ENCODE measurements at places on chromosomes 13 and 19.

DNA sequence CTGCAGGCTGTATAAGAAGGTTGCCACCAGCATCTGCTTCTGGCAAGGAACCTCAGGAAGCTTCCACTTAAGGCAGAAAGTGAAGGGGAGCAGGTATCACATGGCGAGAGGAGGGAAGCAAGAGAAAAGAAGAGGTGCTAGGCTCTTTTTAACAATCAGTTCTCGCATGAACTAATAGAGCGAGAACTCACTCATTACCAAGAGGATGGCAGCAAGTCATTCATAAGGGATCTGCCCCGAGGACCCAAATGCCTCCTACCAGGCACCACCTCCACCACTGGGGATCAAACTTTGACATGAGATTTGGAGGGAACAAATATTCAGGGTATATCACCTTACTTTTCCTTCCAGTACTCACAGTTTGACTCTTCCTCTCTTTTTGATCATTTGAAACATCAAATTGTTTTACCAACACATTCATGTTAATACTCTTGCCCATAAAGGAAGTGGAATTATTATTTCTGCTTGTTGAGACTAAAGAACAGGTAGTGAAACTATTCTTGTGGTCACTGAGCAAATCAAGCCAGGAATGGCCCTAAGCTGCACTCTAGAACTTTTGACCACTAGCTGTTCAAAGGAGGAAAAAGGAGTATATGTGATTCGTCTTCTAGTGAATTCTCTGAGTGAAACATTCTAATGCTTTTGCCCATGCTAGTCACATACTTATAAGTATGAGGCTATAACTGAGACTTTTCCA lies 45.0 kb downstream of the LACC1 start:
- no peak for DNase-seq

- no peak for DNase-seq
Measured at GRCh38 chr13:91596842-91597241, 198.4 kb downstream of the GPC5 start.

GRCh38 chr13:77595166-77595810 lies 59.8 kb downstream of the SCEL start:
- DNase-seq: no peak

DNA sequence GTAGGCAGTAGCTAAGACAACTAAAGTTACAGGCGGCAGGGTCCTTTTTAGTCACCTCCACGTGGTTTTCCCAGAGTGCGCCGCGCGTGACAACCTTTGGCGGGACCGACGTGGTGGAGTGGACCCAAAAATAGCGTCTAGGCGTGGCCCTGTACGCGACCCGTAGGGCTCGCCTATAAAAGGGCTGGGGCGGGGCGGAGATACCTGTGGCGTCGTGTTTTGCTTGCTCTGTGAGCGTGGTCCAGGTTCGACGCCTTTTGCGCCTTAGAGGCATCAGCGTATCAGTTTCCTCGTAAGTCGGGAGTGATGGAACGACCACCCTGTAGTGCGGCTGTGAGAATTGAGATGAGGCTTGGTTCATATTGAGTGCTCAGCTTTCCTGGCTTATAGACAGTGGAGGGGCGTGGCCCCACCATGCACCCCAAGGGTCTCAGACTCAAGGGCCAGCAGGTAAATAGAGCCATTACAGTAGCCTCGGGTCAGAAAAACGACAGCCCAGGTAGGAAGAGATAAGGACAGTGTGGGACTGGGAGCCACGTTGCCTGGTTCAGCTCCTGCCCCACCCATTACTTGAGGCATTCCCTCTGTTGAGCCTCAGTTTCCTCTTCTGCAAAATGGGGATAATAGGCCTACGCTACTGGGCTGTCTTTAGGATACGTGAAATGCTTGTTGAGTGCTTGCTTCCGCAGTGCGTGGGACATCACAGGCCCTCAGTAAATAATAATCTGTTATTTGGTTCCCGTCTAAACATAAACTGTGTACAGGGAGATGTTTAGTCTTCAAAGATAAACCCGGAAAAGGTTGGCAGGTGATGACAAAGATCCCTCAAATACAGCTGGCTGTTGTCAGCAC lies 693 bp upstream of the TMED1 start:
- DNase-seq: no peak

DNA sequence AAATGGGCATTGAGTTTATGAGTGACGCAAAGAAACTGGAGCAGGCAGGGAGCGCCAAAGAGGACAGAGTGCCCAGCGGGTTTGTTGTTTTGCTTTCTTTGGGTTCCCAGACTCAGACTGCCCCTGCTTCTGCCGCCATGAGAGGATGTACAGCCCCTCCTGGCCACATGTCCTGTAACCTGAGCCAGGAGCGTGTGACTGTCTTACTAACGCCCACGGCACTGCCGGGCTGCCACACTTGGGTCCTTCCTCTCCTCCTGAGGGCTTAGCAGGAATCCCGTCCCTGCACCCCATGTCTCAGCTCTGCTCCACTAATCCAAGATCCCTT lies 80.5 kb downstream of the GPR12 start:
- no peak for DNase-seq

DNA sequence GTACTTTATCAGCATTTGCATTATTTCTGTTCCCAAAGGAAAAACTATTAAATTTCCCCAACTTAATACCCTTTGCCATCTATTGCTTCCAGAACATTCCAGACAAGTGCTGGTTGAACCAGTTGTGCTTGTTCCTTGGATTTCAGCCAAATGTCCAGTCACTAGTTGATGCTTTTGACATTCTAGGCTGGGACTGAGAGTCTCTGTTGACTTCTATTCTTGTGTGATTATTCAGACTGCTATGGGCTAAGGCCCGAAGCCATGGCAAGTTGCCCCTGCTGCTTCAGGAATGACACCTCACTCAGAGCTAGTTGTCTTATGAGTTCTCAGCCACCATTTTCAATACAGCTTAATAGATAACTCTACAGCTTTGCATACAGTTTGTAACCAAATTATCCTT lies 458.1 kb upstream of the ARGLU1 start:
- no peak for DNase-seq

DNA sequence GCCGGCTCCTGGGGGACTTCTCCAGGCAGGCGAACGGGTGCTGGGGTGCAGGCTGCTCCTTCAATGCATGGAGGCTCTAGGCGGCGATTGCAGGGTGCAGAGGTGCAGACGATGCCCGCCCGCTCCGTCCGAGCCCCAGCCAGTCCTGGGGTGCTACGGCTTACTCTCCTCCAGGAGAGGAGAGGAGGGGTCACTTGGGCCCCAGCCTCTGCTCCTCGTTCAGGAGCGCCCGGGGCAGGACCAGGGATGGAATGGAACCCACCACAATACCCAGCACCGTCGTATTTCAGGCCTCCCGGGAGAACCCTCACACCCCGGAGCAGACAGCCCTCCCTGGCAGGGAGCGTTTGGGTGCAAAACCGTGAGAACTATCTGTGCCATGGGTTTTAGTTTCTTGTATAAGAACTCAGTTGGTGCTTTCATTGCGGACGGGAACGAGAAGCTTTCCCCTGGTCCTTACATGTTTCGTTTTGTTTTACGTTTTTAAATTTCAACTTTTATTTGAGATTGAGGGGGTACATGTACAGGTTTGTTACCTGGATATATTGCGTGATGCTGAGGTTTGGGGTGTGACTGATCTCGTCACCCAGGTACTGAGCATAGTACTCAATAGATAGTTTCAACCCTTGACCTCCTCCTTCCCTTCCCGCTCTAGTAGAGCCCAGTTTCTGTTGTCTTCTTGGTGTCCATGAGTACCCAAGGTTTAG lies 46.8 kb downstream of the ARHGEF18 start:
- DNase-seq: no peak

- no peak for DNase-seq
Measured at GRCh38 chr13:85266771-85267170, 532.4 kb downstream of the SLITRK6 start.

GRCh38 chr13:40813667-40814454 lies 24.4 kb downstream of the SLC25A15 start:
- no peak for DNase-seq

DNA sequence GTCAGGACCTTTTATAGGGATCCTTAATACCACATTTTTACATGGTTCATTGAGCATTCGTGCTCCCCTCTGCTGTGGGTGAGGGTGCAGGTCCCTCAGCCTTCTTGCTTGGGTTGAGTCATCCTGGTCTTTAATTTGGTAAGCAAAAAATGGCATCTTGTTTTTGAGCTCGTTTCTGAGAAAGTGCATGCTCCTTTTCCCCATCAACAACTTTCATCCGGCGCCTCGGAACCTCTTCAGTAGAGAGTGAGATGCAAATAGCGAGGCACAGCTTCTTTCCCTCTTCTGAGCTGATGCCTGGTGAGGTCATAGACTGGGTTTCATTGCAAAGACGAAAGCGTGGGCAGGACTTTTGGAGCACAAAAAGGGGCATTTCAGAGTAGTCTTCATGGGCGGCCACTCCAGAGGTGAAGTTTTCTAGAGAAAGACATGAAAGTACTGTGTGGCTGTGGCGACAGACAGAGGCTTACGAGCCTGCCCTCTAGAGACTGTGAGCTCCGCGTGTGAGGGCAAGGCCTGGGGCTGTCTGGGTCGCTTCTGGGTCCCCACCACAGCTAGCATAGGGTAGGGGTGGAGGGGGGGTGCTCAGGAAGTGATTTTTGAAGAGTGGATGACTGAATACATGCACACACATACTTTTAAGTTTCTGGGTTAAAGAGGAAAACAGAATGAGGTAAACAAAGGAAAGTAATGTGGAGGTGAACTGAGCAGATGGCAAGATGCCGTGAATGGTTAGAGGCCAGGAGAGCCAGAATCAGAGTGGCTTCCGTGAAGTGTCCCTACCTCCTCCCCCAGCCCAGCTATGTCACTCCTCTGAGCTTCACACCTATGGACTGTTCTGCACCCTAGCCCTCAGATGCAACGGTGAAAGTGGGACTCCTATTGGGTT lies 44.3 kb downstream of the BBC3 start:
- no peak for DNase-seq

- DNase-seq: no peak
Measured at GRCh38 chr13:39682310-39682709, 26.8 kb downstream of the COG6 start.

GRCh38 chr13:47121092-47121763 lies 224.4 kb upstream of the HTR2A start:
- no peak for DNase-seq

- no peak for DNase-seq
Measured at GRCh38 chr13:98761986-98762616, 9.6 kb upstream of the SLC15A1 start.

DNA sequence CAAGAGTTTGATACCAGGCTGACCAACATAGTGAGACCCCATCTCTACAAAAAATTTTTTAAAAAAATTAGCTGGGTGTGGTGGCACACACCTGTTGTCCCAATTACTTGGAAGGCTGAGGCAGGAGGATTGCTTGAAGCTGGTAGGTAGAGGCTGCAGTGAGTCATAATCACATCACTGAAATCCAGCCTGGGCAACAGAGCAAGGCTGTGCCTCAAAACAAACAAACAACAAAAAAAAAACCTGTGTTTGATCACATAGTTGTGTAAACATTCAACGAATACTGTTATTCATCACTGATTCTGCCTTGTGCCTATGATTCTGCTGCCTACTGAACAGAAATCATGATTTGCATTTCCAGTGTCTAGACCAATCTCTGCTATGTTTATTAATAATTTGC lies 134.0 kb downstream of the TBC1D4 start:
- DNase-seq: no peak

DNA sequence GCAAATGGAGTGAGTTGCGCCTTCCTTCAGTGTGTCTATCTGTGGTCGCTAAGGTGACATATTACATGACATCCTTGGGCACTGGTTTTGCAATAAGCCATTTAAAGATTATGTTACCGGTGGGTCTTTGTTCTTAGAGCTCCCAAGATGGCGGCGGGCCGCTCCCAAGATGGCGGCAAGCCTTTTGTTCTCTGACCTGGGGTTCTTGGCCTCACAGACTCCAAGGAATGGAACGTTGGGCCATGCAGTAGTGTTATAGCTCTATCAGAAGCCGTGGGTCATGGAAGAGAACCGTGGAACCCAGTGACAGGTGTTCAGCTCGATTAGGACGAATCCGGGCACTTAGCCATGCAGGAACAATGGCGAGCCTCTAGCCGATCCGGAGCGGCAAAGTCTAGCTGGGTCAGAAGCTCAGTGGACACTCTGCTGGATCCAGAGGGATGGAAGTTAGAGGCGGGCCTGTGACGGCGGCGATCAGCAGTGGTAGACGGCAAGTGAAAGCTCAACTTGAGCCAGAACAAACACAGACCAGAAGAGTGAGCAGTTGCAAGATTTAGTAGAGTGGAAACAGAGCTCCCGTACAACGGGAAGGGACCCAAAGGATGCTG lies 188.6 kb downstream of the TEX29 start:
- DNase-seq: no peak

DNA sequence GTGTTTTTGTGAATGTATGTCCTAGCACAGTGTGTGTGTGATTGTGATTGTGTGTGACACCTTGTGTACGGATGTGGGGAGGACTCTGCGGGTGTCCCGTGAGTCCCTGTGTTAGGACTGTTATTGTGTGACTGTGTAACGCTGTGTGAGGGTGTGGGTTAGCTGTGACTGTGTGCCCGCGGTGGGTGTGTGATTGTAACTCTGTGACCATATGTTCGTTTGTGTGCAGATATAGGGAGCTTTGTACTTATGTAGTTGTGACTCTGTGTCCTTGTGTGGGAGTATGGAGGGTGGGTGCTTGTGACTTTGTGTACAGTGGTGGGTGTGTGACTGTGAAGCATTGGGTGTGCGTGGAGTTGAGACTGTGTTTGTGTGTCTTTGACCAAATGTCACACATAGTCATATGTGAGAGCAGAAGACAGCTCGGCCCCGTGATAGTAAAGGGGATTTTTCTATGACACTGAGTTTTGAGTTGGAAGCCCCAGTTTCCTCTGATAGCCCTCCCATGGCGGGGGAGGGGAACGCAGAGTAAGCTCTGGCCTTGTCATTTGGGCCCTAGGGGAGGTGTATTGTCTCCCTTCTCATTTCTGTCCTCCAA lies 949 bp upstream of the ZNF260 start:
- no peak for DNase-seq

DNA sequence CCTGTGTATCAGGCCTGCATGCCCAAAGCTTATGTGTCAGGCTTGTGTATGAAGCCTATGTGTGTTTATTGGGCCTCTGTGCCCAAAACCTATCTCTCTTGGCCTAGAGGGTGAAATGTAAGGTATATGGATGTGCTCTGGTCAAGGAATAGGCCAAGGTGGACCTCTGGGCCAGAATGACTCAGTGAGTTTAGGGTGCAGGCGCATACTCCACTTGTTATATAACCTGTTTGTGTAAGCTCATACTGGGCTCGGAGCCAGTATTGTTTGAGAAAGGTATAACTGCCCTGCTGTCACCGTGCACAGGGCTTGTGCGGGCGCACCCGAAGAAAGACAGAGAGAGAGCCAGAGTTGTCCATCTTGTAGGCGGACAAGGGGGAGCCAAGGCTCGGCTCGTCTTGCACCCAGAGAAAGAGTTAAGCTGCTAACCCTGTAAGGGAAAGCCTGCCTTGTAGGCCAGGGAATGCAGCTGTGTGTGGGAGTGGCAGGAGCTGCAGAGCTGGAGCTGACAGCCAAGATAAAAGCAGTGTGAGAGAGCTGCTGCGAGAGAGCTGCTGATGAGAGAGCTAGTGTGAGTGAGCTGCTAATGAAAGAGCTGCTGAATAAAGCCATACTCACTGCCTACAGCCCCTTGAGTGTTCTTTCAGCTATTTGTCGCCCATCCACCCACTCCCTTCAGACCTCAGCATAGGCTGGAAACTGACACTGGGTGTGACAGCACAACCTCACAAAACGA lies 43.4 kb upstream of the N4BP2L1 start:
- DNase-seq: no peak

- DNase-seq: no peak
Measured at GRCh38 chr13:25118378-25118905, 22.5 kb downstream of the PABPC3 start.

- DNase-seq: no peak
Measured at GRCh38 chr13:74794147-74794546, 659.9 kb upstream of the KLF12 start.

- no peak for DNase-seq
Measured at GRCh38 chr19:35106898-35107541, 8.6 kb upstream of the FXYD3 start.

All from NCI-H1417 treated with DMSO at 0.1 percent for 48 hours (cell line).